Activated CD4-positive, alpha-beta T cell treated with anti-CD3 and anti-CD28 coated beads for 1 hour (primary cell): ENCODE measurements at places on chromosomes 16 and 17.
A peak's percentile ranks its signal among the peaks of the same experiment; 100 is the strongest.

DNA sequence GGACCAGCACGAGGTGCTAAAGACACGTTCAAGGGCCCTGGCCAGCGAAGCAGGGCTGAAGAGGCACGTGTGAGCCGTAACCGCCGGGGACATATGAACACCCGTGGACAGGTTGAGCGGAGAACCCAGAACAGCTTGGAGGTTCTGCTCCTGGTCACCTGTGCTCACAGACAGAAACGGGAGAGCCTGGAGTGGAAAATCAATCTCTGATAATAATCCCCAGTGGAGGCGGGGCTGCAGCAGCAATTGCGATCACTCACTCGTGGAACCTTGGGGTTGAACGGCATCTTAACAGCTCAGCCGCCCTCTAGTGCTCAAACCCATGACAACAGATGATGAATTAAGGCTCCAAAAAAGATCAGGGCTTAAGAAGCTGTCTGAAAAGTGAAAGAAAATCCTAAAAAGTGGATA lies 25.6 kb downstream of the WIPI1 start:
- DNase-seq = peak; percentile 37

DNA sequence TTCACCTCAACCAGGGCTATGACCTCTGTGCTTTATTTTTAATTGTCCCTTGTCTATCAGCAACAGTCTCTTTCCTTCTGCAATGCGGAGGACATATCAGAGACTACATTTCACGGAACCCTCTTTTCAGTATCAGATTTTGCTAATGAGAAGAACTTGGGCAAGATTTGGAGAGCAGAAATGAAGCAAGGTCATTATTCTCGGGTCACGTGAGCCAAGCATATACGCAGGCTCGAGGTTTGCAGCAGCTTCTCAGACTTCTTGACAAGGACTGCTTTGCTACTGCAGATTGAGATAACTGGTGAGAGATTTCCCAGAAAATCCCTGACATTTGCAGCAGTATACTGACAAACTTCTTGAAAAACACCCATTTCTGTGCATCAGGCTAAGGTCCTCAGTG lies 30.4 kb downstream of the ABCA10 start:
- no peak for DNase-seq

DNA sequence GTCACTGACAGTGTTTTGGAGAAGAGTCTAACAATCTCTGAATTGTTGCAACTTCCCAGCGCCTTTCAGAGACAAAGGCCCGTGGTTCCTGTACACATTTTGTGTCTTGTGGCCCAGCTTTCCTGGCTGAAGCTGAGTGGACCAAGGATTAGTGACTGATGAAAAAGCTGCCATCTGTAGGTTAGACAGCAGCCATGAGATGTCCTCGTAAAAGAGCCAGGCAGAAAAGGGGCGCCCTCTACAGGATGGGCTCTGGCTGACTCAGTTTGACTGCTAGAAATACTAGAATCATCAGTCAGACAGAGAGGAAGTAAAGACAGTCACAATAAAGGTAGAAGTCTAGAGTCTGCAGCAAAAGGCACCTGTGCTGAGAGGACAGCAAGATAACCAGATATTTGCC lies 26.5 kb upstream of the NF1 start:
- no peak for DNase-seq

DNA sequence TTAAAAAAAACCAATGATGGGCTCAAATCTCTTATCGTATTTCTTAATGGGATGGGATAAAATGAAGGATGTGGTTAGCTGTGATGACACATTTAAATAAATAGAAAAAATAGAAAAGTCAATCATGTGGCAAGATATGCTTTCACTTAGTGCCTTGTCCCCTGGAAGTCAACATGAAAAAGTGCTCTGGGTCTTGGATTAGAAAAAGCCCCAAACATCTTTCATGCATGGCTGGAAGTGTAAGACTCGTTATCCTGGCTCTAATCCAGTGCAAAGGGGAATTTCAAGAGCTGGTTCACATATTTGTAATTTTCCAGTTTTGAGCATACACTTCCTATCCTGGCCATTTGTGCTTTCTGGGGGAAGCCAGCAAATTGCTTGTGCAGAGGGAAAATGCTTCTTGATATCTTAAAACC lies 160.9 kb downstream of the MAP2K6 start:
- DNase-seq = no peak

DNA sequence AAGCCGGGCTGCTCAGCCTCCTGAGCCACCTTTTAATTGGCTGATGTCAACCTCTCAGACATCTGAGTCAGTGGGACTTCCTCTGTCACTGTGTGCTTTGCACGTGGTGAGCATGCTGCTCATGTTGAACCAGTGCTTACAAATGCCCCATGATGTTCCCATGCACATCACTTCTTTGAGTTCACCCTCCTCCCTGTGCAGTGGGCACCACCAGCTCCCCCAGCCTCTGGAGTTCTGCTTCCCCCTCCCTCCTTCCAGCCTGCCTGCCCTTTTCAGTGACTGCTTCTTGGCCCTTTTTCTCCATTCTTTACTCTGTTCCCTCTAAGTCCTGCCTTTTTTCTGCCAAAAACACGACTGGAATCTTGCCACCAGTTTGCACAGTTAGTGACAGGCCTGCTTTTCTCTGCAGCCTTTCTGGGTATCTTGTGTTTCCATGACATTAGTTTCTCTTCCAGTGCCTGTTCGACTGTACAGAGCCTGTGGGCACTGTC lies 41.6 kb downstream of the USP10 start:
- DNase-seq = no peak

- DNase-seq = no peak
Measured at GRCh38 chr16:87068762-87069150, 248.4 kb downstream of the C16orf95 start.

GRCh38 chr16:61432421-61432820 lies 603.8 kb downstream of the CDH8 start:
- no peak for DNase-seq

GRCh38 chr17:74179576-74179975 lies 23.9 kb upstream of the RPL38 start:
- no peak for DNase-seq

GRCh38 chr17:76567634-76568432 lies 17.8 kb downstream of the ST6GALNAC2 start:
- no peak for DNase-seq

DNA sequence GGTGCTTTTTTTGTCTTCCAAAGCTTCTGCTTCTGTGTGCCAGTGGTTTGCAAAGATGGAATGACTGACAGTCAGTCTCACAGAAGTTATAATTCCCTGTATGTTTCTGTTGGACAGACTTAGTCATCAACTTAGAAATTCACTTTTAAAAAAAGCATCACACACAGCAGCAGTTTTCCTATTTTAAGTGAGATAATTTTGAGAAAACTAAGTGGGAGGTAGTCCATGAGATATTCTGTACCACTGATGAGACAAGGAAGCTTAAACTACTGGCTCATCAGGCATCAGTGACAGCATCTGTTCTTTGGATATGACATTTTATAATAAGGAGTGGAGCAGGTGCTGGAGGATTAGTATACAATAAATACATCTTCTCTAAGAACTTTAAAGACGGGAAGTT lies 20.0 kb downstream of the CNP start:
- DNase-seq = no peak

DNA sequence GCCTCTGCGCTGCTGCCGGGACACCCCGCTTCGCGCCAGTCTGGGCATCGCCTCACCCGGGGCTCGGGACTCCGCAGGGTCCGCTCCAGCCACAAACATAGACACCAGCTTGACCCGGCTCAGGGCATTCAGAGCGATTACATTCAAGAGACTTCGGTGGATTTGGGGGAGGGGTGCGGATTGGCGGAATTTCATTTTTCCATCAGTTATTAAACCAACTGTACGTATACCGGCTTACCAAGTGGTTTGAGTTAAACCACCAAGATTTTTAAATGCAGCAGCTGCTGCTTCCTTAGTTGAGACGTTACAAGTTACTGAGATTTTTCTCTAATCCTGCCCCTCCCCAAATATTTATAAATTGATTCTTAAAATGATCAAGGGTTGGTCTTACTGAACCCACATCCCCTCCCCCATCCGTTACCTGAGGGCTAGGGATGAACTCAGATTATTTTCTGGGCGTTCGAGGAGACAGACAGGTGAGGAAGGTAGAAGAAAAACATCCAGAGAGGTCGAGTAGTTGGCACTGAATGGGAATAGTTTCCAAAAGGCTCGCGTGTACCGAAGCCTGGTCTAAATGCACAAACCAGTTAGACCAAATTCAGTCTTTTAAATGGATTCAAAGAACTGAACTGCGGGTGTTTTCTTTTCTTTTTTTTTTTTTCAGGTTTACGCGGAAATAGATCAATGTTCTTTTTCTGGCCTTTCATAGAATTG lies 1.5 kb downstream of the CRHR1 start:
- DNase-seq = no peak

DNA sequence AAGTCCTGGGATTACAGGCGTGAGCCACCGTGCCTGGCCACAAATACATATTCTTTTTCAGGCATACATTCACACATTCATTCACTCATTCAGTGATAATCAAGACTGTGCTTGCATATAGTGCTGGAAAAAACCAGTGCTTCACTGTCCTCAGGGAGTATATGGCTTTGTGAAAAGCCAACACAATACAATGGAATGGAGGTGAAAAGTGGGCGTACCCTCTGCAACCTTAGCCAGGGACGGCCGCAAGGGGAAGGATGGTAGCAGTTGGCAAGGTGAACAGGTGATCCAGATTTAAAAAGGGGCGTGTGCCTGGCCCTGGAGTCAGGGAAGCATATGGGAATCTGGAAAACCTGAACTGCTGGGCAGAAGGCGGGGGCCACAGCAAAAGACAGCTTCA lies 18.1 kb upstream of the GAN start:
- DNase-seq = no peak

DNA sequence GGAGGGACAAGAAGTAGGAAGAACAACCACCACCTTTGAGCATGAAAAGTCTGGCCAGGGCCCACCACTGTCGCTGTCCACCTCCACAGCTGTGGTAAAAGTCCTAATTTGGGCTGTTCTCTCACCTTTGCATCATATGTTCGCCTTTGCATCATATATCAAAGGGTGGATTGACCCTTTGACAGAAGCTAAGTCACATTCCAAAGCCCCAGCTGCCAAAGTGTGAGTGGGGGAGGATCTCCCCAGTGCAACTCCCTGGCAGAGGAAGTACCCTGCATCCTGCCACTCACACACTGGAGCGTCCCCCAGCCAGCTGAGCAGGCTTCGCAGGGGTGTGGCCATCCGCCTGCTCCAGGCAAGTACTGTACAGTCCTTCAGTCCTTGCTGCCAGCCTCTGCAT lies 12.7 kb upstream of the SPECC1 start:
- DNase-seq = no peak

- DNase-seq = no peak
Measured at GRCh38 chr16:81629896-81630634, 149.0 kb upstream of the PLCG2 start.

DNA sequence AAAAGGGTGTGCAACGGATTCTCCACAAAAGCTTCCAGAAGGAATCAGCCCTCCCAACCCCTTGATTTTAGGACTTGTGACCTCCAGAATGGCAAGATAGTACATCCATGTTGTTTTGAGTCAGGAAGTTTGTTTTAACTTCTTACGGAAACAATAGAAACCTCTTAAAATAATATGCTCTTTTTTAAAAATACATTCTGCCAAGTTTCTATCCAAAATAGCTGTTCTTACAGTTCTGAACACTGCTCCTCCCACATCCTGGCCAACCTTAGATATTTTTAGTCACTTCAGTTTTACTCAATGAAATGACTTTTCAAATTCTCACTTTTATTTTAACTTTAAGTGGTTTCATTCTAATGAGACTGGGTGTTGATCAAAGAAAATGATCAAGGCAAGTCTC lies 156.4 kb downstream of the ZNF18 start:
- DNase-seq = no peak

DNA sequence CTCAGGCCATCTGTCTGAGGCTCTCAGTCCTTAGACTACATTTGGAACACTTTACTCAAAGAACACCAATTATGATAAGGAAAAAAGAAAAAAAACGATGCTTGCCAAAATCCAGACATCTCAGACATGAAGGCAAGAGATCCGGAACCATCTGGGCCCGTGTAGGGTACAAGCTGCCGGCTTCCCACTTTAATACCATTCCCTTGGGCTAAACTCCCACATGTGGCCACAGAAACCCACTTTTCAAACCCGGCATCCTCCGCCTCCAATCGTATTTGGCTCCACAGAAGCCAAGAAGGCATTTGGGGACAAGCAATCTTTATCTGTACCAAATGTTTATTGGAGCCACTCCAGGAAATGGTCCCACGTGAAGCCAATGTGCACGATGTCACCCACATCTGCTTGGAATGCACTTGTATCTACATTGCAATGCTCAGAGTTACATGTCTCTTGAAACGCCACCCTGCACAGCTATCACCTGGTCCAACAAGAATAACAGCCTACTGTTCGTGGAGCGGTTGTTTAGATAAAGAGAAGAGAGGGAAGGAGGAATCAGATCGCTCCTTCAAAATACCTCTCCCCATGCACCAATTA lies 33.5 kb downstream of the XYLT1 start:
- no peak for DNase-seq

DNA sequence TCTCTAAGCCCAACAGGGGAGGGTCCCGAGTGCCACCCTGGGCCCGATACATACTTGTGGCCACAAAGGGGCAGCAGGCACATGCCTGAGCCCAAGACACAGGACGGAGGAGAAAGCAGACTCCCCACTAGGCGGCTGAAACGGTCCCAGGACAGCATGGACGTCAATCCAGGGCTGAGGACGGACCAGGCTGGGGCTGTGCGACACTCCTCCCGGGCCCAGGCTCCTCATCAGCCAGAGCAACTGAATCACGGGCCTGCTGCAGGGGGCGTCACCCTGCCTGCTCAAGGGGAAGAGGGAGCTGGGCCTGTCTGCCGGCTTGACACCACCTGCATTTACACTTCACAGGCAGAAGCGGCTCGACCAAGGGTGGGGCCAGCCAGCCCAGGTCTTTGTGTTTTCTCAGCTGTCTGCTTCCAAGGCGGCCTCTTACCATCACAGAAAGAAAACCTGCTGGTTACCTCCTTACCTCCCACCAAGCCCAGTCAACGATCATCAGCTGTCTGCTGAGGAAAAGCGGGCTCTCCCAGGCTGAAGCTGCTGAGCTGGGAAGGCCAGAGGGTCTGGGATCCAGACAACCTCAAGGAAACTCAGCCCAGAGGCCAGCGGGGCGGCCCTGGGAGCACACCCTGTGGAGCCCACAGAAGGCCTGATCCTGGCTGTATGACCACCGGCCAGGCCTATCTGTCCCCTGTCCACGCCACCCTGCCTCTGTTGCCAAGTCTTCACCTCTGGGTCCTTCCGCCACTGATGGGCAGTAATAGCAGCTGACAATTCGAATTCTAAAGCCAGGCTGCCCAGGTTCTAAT lies 26.4 kb downstream of the KIFC3 start:
- DNase-seq = no peak

DNA sequence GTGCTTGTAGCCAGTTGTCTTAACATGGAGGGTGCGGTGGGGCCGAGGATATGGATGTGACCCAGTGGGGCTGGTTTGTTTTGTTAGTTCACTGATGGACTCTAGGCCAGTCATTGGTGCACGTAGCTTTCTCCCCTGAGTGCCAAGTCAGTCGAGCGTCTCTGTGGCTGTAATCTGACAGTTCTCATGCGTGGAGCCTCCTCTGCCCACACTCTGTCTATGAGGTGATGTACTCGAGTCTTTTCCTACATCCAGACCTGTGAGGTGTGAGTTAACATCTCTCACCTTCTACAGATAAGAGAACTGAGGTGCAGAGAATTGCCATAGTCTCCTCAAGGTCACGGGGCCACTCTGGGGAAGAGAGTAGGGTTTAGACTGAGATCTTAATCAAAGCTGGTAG lies 90.2 kb downstream of the MARCHF10 start:
- no peak for DNase-seq

- no peak for DNase-seq
Measured at GRCh38 chr16:6827931-6828330, 504.7 kb upstream of the RBFOX1 start.
